ENCODE measurements at places on chromosomes 16 and 17.

DNA sequence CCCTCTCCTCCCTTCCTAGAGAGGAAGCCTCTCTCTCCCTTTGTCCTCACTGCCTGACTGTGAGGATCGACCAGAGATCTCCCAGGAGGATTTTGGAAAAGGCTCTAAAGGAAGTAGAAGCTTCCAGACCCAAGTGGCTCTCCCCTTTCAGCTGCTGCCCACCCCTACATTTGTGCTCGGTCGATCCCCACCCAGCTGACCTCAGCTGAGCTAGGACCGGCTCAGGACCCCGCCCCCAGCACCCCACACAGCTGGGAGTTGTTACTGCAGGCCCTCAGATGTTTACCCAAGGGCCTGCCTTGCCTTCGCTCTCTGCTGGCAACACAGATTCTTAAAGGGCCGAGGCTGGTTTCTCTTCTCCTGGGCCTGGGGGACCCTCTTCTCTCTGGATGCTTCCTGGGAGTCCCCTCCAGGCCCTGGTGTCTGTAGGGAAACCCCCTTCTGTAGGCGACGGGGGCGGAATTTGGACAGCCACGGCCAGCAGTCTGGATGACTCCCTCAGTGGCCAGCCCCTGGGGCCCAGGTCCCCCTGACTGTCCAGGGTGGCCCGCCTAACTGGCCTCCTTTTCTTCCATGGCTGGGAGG lies 26.9 kb upstream of the TIMP2 start:
- ATAC-seq: no peak

DNA sequence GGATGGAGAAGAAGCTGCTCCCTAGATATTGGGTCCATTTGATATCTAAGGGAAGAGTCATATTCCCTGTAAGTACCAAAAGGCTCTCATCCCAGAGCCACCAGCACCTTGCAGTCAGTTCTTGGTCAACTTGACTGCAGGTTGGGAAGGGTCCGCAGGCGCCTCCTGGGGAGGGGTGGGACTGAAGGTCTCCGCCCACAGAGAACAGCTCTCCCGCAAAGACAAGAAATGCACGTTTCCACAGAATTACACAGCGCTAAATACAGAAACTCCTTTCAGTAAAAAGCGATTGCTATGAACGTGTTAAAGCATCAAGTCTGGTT lies 864 bp upstream of the CTCF start:
- no peak for ATAC-seq

- ATAC-seq: no peak
Observed at GRCh38 chr17:4179071-4179470, 36.1 kb downstream of the CYB5D2 start.

DNA sequence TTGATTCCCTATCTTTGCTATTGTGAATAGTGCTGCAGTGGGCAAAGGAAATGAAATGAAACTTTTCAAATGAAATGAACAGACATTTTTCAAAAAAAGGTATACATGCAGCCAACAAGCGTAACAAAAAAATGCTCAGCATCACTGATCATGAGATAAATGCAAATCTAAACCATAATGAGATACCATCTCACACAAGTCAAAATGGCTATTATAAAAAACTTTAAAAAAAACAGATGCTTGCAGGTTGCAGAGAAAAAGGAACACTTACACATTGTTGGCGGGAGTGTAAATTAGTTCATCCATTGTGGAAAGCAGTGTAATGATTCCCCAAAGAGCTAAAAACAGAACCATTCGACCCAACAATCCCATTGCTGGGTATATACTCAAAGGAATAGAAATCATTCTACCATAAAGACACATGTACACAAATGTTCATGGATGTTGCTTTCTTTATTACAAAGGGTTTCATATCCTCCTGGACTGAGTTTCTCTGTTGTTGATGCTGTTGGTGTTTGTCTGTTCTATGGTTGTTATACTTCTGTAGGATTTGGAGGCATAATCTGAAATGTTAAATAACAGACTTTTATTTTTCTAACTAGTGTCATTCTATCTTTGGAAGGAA lies 99.3 kb upstream of the SOX9 start:
- no peak for ATAC-seq

- no peak for ATAC-seq
Observed at GRCh38 chr17:30780343-30780742, 44.1 kb downstream of the CRLF3 start.

All from SK-N-SH treated with all-trans-retinoic acid at 6 μM for 48 hours (cell line).